Fibroblast of skin of left quadriceps (primary cell): ENCODE measurements at places on chromosomes 7 and 10.

- DNase-seq, result peak; percentile 82
Measured at GRCh38 chr10:60606343-60607080, 171.8 kb upstream of the CDK1 start.

GRCh38 chr10:72598769-72599701, 26.8 kb downstream of the MICU1 start:
- no peak for DNase-seq

GRCh38 chr7:75880242-75880641, 1.4 kb downstream of the RHBDD2 start:
- no peak for DNase-seq

DNA sequence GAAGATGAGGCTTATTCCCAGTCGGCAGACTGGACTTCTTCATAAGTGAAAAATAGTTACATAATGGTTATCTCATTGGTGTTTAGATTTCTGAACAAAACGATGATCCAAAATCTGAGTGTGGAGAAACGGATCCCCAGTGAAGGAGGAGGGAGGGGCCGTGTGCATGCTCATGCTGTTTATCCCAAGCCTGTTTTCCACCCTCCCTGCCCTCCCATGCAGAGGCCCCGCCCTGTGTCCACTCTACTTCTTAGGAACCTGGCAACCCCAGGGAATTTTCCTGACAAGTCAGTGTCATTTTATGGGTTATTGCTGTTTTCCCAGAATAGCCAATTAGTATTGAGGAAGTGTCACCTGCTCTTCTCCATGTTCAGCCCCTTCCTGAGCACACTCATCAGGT, 174.0 kb downstream of the CELF2 start:
- DNase-seq, result no peak

DNA sequence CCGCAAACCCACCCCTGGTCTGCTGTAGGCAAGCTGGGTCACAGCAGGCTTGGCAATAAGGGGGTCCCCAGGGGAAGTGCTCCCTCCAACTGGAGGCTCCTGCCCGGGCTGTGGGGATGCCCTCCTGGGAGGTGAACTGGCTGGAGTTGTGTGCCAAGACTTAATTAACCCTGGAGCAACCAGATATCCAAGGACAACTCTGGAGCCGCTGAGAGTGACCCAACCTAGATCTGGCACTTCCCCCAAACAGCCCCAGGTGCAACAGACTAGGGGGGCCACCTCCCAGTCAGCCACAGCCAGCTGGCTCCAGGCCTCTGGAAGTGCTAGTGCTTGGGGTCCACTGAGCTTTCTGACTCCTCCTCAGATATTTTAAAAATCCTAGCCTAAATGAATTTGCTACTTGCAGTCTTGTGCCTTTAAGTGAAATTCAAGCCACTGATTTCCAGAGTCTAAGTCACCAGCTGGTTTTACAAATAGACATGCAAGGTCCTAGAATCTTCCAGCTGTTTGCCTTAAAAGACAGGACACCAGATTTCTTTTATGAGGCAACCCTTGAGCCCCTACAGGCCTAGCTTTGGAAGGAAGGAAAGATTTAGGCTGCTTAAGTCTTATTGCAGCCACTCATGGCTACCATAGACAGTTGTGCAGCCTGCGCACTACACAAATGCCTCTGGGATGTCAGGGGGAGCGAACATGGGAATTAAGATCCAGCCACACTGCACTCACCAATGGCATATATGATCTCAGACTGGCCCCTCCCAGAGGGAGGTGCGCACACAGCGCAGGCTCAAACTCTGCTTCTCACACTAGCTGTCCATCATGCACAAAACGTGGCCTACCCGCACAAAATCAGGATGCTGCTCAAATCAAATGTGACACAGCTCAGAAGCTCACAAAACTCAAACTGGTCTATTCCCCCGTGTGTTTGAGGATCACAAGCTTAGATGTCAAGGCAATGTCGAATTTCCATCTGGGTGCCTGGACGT, 42.6 kb upstream of the MYL10 start:
- no peak for DNase-seq

DNA sequence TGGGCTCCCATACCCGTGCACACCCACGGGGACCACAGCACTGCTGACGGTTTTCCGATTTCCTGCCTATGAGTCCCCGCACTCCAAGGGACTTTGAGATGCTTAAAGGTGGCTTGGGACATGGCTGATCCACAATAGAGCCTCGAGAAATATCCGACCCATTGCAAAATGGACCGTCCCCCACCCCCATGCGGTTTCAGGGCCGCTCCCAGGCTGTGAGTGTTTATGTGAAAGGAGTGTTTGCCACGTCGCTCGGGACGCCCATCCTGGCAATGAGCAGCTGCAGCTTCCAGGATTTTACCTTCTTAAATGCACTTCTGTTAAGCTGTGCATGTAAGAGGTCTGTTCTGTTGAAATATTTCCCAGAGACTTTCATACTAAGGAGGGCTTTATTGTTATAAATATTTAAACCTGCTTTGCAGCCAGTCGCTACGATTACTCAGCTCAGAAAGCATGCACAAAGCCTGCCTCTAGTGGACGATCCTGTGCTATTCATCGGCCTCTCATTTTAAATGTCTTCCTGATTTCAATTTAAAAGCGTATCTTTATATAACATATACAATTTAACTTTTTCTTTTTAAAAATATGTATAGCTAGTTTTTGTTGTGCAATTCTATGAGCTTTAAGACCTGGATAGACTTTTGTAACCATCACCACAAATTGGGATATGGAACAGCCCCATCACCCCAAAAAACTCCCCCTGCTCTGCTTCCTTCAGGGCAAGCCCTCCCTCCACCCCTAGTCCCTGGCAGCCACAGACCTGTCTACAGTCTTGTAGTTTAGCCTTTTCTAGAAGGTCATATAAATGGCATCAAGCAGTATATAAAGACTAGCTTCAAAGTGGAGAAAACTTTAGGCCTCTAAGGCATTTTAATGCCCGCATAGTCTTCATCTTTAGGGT, 418.3 kb downstream of the PAXIP1 start:
- DNase-seq, result no peak

GRCh38 chr10:93220296-93221170, 146.8 kb downstream of the CYP26A1 start:
- no peak for DNase-seq

GRCh38 chr10:44506386-44506785, 121.5 kb upstream of the CXCL12 start:
- no peak for DNase-seq

GRCh38 chr10:125679436-125679835, 3.5 kb downstream of the TEX36 start:
- no peak for DNase-seq

- DNase-seq, result peak; percentile 74
Measured at GRCh38 chr10:103870516-103870915, 15.1 kb upstream of the SH3PXD2A start.

DNA sequence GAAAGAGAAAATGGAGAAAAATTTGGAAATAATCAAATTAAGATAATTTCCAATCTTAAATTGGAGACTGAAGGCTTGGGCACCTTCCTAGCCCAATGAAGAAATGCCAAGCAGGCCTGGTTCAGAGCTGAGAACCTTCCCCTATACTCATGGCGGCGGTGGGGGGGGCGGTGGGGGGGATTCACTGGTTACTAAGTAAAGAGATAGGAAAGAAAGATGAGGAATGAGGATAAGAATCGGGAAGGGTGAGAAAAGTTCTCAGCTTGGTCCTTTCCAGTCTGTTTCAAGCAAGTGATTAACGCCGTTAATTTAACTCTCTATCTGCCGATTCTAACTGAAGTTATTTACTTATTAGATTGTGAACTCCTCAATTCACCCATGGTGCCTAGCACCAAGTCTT, 41.5 kb downstream of the DPY19L1 start:
- no peak for DNase-seq

DNA sequence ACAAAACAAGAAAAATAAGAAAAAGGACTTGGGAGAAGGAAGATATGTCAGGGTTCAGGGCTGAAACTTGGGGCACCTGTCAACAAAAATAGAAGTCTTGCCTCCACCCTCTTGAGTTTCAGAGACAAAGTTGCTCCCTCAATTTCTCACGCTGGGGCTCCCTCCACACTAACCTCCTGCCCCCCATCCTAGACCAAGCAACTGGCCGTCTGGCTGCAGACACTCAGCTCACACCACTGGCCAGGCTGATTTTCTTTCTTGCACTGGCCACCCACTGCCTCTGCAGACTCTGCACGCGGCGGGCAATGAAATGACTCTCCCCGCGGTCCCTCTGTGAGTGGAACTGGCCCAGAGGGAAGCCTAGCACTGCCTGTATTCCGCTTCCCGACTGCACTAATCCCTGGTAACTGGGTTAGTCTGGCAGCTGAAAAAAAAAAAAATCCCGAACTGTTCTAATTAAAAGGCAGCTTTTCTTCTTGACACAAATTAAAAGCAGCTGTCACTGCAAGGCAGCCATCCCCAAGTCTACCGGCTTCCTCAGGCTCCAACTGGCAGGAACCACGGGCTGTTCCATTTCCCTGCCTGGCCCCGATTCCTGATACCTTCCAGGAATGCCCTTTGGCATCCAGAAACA, 83.5 kb downstream of the SPDYE5 start:
- peak; percentile 80 for DNase-seq

DNA sequence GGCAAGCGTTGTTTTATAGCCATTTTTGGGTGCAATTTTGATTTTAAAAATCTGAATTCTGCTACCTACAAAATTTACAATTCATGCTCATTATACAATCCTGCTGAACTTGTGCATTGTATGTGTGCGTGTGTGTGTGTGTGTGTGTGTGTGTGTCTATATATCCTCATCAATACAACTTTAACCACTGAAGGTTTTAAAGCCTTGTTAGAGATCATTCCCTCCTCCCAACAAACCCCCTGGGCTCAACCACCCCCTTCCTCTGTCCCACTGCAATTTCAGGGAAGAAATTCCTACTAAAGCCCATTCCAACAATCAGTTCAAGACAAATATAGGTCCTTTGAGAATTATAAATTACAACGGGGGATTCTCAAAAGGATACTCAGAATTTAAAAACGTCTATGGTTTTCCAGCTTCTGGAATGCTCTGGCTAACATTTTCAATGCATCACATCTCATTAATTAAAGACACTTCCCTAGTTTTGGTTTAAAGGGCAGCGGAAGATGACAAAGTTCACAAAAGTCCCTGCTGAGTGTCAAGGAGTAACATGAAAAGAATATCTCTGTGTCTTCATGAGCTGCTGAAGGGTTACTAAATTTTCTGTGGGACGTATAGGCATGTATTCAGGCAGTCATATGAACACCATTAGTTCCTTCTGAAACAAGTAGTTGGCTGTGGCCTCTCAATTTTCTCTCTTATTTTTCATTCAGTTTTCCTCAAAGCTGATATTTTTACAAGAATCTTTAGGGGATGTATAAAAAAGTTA, 889 bp upstream of the SEMA3A start:
- DNase-seq, result no peak

DNA sequence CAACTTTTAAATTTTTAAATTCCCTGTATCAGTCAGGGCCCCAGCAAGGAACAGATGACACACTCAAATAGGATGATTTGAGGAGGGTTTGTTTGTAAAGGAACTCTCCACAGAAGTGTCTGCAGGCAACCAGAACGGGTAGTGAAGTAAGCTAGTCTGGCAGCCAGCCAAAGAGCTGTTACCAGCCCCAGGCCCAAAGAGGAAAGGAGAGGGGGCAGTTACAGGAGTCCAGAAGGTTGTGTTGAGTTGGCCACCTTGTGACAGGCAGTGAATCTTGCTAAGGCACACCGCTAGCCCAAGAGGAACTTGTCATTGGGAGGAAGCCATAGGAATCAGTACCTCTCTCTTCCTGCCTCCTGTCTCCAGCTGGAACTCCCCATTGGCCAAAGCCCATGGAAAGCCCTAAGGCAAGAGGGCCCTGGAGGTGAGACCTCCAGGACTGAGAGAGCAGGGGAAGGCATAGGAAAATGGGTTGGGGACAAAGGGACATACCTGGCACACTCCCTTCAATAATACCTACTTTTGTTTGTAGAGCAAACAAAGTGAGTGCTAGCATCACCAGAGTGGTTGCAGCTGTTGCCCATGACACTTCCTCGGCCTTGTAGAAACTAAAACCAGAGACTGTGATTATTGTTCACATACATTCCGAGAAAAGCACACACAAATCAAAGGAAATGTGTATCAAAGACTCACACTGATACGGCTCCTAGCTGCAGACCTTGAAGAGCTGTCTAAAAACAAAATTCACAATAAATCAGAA, 25.4 kb upstream of the GATAD1 start:
- no peak for DNase-seq

DNA sequence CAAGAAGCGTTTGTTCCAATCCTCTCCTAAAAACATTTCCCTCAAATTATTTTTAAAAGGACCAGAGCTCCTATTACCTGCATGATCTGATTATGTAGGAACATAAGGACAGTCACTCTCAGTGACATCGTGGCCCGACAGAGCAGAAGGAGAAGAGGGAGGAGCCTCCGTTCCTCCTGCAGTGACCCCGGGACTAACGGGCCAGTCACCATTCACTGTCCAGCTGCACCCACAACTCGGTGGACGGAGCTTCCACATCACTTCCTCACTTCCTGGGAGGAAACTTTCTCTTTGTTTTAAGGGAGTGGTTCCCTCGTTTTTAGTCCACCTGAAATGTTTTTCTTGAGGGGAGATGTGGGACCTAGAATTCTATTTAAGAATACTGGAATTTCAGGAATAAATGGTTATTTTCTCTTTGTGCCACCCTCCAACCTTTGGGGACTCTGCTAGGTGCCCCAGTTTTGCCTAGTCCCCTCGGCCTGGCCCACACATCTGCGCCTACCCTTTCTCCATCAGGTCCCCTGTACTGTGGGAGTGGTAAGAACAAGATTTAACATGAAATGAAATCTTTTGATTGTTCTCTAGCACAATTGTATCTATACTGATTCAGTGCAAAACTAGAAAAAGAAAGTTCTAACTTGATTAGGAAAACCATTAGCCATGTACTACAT, 173.5 kb upstream of the RNF32 start:
- DNase-seq, result no peak

DNA sequence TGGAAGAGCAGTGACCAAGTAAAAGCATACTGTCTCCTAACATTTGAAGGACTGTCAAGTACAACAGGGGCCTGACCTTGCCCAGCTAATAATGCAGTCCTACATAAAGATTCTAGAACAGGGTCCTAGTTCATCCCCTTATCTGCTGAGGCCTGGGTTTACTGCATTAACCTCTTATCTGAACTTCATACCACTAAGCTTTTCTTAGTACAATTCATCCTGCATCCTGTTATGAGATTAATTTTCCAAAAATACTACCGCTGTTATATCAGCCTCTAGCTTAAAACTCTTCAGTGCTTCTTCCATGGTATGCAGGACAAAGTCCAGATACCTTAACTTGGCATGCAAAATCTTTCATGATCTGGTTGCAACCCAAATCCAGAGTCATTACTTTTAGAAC, 72.5 kb downstream of the CHRM2 start:
- DNase-seq, result no peak
